ENCODE measurements at places on chromosomes 12 and 14.

DNA sequence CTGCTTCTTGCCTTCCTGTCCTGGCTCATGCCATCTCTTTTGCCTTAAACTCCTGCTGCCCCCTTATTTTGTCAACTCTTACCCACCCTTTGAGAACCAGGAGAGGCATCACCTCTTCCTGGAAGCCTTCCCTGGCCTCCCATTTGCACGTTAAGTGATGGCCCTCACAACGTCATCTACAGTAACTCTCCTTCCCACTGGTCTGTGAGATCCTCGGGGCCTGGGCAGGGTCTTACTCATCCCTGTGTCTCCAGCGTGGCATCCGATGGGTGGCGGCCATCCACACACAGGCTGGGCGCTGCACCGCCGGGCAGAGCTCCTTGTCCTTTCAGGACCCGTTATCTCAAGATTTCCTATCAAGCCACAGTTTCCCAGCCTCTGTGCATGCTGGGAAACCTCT lies 16.8 kb upstream of the CACNA2D4 start:
- DNase-seq, result peak; percentile 14
- peaks cover 9% of the 10 kb centered on the region for H3K4me1 ChIP-seq
- no peaks in the 10 kb centered on the region for H3K27me3 ChIP-seq
- no peak overlapping the region for H3K27ac ChIP-seq

GRCh38 chr12:3974883-3975282 lies 101.7 kb upstream of the PARP11 start:
- no peaks in the 10 kb centered on the region for H3K27me3 ChIP-seq
- H3K4me1 ChIP-seq, result no peaks in the 10 kb centered on the region
- no peaks in the 10 kb centered on the region for H3K36me3 ChIP-seq
- H3K27ac ChIP-seq, result no peak overlapping the region

- H3K27ac ChIP-seq, result no peak overlapping the region
- DNase-seq, result no peak
- no peaks in the 10 kb centered on the region for H3K27me3 ChIP-seq
- H3K36me3 ChIP-seq, result no peaks in the 10 kb centered on the region
These were observed 29.7 kb upstream of the CHST11 start for GRCh38 chr12:104426926-104427546.

DNA sequence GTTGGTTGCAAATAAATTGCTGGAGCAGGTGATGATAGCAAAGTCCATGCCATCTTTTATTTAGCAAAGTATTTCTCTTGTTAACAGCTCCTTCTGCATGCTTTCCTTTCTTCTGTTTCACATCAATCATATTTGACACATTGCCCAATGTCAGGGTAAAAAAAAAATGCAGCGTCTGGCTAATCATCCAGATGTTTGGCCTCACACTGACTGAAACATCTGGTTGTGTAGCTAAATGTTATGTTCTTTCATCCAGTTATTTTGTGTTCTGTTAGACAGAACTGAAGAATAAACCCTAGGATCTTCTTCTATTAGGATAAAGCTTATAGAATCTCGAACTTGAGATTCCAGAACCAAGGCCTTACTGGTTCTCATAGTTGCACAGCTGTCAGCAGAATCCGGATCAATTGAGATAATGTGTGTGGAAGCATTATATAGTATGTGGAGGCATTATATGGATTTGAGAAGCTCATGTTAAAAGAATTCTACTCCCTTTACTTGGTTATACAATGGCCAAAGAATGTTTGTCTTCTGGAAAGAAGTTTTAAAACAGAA lies 859.2 kb downstream of the DIO2 start:
- DNase-seq, result no peak
- no peaks in the 10 kb centered on the region for H3K4me1 ChIP-seq
- H3K27me3 ChIP-seq, result no peaks in the 10 kb centered on the region

- H3K4me3 ChIP-seq, result no peak overlapping the region
- H3K27me3 ChIP-seq, result no peaks in the 10 kb centered on the region
- no peaks in the 10 kb centered on the region for H3K36me3 ChIP-seq
- no peak for DNase-seq
- no peaks in the 10 kb centered on the region for H3K4me1 ChIP-seq
These were observed 9.1 kb upstream of the SERPINA11 start for GRCh38 chr14:94461526-94462218.

DNA sequence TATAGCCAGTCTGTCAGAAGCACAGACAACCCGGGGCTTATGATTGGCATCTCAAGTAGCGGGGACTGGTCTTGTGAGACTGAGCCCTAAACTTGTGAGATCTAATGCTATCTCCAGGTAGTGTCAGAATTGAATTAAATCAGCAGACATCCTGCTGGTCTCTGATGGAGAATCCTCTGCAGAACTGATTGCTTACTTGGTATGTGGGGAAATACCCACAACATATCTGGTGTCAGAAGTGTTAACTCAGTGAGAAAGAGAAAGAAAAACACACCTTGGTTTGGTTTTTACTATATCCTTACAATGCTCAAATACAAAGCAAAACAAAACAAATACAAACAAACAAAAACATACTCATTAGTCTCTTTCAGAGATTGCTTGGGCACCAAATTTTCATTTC lies 10.0 kb downstream of the SEL1L start:
- no peak overlapping the region for H3K27ac ChIP-seq
- no peak for DNase-seq
- no peak overlapping the region for H3K4me3 ChIP-seq
- no peaks in the 10 kb centered on the region for H3K36me3 ChIP-seq
- peaks cover 5% of the 10 kb centered on the region for H3K4me1 ChIP-seq
- H3K27me3 ChIP-seq, result no peaks in the 10 kb centered on the region

DNA sequence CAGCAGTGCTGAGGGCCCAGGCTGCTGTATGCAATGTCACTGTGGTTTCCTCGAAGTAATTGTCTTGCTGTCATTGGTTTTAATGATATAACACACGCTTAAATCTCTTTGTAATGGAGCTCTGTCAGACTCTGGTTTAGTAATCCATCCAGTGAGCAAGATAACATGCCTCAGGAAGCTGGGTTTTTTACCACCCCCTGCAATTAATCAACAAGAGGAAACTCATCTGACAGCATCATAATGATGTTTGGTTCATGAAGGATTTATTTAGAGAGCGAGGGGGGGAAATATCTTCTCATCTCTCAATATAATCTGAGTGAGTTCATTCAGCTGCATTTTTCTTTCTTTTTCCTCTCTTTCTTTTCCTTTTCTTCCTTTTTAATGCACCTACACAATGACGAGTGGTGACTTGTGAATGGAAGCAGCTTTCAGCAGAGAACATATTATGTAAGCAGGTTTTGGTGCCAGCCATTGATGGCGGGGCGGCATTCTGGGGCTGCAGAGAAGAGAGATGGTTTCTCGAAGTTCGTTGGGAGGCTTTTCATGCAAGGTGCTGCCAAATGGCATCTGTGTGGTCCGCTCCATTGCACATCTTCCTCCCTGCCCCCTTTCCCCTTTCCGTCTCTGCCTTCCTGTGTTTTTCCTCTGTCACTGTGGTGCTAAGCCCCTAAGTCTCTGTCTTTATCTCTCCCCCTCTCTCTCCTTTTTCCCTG lies 6.7 kb downstream of the RPH3A start:
- no peak for DNase-seq
- H3K4me3 ChIP-seq, result no peak overlapping the region
- no peaks in the 10 kb centered on the region for H3K36me3 ChIP-seq
- H3K4me1 ChIP-seq, result no peaks in the 10 kb centered on the region

DNA sequence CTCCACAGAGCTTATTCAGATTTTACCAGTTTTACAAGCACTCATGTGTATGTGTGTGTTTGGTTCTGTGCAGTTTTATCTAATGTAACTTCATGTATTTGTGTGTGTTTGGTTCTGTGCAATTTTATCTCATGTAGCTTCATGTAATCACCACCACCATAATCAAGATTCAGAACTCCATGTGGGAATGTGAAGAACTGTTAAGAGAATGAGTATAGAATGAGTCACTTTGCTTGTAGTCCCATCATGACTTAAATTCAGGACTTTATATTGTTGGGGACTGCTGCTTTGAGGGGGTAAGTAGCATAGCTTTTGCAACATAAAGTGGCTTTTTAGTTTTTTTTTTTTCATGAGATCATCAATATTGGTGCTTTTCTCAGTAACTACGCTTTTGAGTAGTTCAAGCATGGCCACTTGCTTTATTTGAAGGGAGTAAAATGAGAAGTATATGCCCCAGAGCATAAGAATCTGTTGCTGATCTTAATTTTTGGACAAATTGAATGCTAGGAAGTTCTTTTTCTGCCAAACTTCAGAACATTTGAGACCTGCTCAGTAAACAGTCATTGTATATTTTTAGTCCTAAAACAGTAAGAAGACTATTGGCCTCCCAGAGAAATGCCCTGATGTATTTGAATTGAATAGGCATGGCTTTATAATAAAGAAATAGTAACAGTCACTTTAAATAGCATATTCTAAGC lies 28.8 kb downstream of the PROX2 start:
- H3K27ac ChIP-seq, result no peak overlapping the region
- no peak overlapping the region for H3K4me3 ChIP-seq
- no peaks in the 10 kb centered on the region for H3K4me1 ChIP-seq
- no peak for DNase-seq

GRCh38 chr14:100079726-100080005 lies 14.4 kb downstream of the EVL start:
- no peaks in the 10 kb centered on the region for H3K4me1 ChIP-seq
- H3K27me3 ChIP-seq, result no peaks in the 10 kb centered on the region
- no peak overlapping the region for H3K4me3 ChIP-seq
- no peak for DNase-seq
- H3K36me3 ChIP-seq, result no peaks in the 10 kb centered on the region

DNA sequence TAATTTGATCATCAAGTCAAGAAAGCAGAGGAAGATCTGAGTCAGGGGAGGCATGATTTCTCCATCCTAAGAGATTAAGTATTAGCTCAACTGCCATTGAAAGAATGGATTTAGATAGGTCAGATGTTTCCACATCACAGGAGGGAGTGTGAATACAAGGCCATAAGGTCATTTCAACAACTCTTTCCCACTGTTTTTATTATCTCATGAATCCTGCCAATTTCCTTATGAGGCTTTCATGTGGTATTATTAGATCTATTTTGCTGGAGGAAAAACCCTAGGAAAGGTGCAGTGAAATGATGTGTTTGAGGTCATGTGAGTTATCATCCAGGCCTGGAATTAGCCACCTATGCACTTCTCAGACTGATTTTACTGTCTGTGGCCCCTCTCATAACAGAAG lies 269.0 kb downstream of the NOVA1 start:
- H3K4me3 ChIP-seq, result no peak overlapping the region
- no peaks in the 10 kb centered on the region for H3K4me1 ChIP-seq
- no peak for DNase-seq
- no peaks in the 10 kb centered on the region for H3K27me3 ChIP-seq

DNA sequence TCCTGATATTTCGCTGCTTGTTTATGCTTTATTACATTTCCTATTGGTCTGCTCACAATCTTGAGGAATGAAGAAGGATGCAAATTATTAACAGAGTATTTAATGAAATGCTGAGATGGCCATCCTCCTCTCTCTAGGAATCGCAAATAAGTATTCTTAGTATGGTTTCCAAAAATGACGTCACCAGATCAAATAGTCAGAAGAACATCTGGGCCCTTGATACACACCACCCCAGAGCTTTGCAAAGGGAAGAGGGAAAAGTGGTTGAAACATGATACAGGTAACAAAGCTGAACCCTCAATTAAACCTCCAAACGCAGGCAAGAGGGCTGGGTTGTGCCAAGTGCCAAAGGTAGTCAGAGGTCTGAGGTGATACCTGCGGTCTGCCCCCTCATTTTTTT lies 107.3 kb downstream of the BCL11B start:
- DNase-seq, result no peak
- no peak overlapping the region for H3K27ac ChIP-seq
- H3K36me3 ChIP-seq, result no peaks in the 10 kb centered on the region
- H3K4me1 ChIP-seq, result no peaks in the 10 kb centered on the region
- H3K4me3 ChIP-seq, result no peak overlapping the region

GRCh38 chr12:121290410-121290809 lies 6.1 kb downstream of the CAMKK2 start:
- DNase-seq, result no peak
- H3K4me1 ChIP-seq, result no peaks in the 10 kb centered on the region
- H3K36me3 ChIP-seq, result no peaks in the 10 kb centered on the region
- no peak overlapping the region for H3K4me3 ChIP-seq

GRCh38 chr12:13148485-13148847 lies 45.0 kb upstream of the GSG1 start:
- peak overlapping the region; percentile 36 for H3K27ac ChIP-seq
- H3K27me3 ChIP-seq, result no peaks in the 10 kb centered on the region
- H3K4me3 ChIP-seq, result no peak overlapping the region
- no peaks in the 10 kb centered on the region for H3K36me3 ChIP-seq
- no peaks in the 10 kb centered on the region for H3K4me1 ChIP-seq

DNA sequence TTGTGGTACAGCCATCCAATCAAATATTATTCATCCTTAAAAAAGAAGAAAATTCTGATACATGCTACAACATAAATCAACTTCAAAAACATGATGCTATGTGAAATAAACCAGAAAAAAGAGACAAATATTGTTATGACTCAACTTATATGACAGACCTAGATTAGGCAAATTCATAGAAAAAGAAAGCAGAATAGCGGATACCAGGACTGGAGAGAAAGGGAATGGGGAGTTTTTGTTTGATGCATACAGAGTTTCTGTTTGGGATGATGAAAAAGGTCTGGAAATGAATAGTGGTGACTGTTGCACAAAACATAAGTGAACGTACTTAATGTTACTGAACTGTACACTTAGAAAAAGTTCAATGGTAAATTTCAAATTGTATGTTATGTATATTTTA lies 82.3 kb downstream of the SPPL3 start:
- no peak overlapping the region for H3K4me3 ChIP-seq
- no peak overlapping the region for H3K27ac ChIP-seq
- H3K27me3 ChIP-seq, result no peaks in the 10 kb centered on the region
- no peaks in the 10 kb centered on the region for H3K36me3 ChIP-seq
- DNase-seq, result no peak
- H3K4me1 ChIP-seq, result no peaks in the 10 kb centered on the region

- no peak overlapping the region for H3K27ac ChIP-seq
- no peak overlapping the region for H3K4me3 ChIP-seq
- H3K27me3 ChIP-seq, result no peaks in the 10 kb centered on the region
- no peaks in the 10 kb centered on the region for H3K4me1 ChIP-seq
These were observed 127.4 kb upstream of the ATF1 start for GRCh38 chr12:50636505-50636904.

- H3K4me1 ChIP-seq, result no peaks in the 10 kb centered on the region
- DNase-seq, result no peak
- H3K27me3 ChIP-seq, result no peaks in the 10 kb centered on the region
These were observed 161.7 kb downstream of the ANO2 start for GRCh38 chr12:5783289-5783920.

DNA sequence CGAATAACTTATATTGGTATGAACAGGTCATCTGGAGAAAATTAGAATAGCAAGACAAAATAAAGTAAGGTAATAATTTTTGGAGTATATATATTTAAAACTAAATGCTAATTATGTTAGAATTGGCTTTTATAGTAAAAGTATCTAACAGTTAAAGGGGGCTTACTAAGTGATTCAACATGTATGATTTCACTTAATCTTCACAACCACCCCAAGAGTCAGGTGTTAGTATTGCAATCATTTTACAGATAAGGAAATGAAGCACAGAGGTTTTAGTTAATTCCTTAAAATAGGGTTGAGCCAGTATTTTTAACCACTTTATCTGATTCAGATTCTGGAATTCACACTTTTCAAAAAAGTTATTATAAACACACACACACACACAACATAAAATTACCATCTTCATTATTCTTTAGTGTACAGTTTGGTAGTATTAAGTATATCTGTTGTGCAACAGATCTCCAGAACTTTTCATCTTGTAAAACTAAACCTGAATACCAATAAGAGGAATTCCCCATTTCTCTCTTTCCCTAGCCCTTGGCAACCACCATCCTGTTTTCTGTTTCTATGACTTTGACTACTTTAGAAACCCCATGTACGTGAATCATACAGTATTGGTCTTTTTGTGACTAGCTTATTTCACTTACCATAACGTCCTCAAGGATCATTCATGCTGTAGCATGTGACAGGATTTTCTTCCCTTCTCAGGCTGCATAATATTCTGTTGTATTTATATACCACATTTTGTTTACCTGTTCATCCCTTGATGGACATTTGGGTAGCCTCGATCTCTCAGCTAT lies 12.5 kb downstream of the A2M start:
- no peak overlapping the region for H3K4me3 ChIP-seq
- H3K36me3 ChIP-seq, result no peaks in the 10 kb centered on the region
- H3K27ac ChIP-seq, result no peak overlapping the region
- no peaks in the 10 kb centered on the region for H3K4me1 ChIP-seq
